Stimulated activated CD4-positive, alpha-beta T cell treated with anti-CD3 and anti-CD28 coated beads, Interleukin-1b, Interleukin-23, amount 100 ng/mL, for 1 hour (primary cell): ENCODE measurements at places on chromosomes 6 and 20.
A peak's percentile ranks its signal among the peaks of the same experiment; 100 is the strongest.

GRCh38 chr20:53529658-53530057 is 64.0 kb downstream of the ZNF217 start:
- DNase-seq, result no peak

- DNase-seq, result no peak
Observed at GRCh38 chr20:44618318-44618731, 33.2 kb downstream of the ADA start.

- DNase-seq, result no peak
Observed at GRCh38 chr20:63053432-63054102, 46.8 kb upstream of the BHLHE23 start.

- DNase-seq, result no peak
Observed at GRCh38 chr6:168706471-168707177, 265.6 kb downstream of the SMOC2 start.

- DNase-seq, result no peak
Observed at GRCh38 chr20:50467174-50467573, 43.0 kb upstream of the PTPN1 start.

DNA sequence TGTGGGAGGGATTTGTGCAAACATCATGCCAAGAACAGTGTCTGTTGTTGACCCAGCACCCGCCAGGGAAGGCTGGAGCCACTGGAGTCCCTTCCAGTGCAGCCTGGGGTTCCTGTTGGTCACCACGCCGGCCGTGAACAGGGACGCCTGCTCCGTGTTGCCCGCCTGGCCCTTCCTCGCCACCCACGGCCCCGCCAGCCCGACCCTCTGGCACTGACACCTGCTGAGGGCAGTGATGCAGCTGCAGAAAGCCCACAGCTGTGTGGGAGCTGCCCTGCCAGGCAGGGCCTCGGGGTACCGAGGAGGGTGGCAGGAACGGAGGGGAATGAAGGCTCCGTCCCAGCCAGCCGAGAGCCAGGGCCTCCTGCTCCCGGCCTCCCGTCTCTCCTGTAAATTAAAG is 75.5 kb upstream of the SLCO4A1 start:
- DNase-seq, result no peak

- DNase-seq, result peak; percentile 71
Observed at GRCh38 chr6:11172501-11173327, 59.8 kb downstream of the NEDD9 start.

DNA sequence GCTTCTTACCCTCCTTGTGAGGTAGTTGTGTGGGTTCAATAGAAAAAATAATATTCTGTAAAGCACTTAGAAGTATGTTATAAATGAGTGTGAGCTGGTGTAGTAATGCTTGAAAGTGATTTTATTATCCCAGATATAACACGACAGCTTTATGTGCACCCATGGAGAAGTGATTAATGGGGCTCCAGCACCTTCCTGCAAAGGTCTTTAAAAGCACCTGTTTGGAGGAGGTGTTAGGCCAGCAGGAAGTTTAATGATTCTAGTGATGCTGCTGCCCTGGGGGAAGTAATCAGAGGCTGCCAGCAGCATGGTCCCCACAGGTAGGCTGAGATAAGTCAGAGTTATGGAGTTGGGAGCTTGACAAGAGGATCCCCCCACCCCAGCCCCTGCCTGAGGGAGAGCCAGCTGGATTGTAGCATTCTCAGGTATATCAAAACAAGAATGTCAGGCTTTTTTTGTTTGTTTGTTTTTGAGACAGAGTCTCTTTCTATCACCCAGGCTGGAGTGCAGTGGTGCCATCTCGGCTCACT is 166.3 kb downstream of the PHACTR1 start:
- no peak for DNase-seq

DNA sequence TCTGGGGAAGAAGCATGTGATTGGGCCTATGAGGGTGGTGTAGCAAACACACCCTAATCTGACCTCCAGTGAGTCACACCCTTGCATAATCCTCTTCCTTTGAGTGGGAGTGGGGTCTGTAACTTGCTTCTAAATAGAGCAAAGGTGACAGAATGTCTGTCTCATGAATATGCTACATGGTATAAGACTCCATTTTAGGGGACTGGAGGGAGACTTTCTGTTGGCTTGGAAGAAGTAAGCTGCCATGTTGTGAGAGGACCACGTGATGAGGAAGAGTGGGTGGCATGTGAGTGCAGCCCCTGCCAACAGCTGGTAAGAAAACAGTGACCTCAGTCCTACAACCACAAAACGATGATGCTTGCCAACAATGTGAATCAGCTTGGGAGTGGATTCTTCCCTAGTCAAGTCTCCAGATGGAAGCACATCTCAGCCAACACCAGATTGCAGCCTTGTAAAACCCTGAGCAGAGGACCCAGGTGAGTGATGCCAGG is 3.7 kb downstream of the AK9 start:
- DNase-seq, result no peak

DNA sequence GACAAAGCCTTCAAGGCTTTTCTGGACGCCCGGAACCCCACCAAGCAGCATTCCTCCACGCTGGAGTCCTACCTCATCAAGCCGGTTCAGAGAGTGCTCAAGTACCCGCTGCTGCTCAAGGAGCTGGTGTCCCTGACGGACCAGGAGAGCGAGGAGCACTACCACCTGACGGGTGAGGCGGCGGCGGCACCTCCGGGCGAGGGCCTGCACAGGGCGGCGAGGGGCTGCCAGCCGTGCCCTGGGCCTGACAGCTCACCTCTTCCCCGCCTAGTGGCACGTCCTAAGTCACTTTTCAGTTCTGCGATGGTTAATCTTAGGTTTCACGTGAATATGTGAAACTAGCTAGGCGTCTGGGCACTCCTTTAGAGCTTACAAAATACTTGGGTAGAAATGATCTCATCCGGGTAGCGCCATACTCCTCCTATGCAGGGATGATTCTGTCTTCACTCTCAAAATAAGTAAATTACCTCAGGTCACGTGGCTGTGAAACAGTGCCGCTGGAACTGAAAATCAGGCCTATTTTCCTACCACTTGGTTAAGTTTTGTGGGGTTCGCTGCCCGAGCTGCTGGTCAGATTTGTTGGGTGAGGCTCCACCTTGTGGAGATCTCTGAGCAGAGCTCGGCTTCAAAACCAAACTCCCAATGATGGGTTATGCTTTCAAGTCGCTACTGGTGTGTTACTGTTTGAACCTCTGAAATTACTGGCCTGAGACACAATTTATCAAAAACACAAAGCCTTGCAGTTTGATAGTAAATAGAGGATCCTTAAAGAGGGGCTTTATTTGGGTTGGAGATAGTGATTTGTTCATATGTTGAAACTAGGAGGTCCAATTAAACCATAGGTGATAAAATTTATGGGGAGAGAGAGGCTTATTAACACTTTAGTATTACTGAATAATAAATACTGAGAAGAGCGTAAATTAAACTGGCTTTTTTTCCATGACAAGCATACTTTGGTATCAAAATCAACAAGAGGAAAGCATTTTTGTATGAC is 15.5 kb upstream of the CLDN20 start:
- DNase-seq, result no peak

GRCh38 chr6:6696867-6697531 is 108.5 kb downstream of the LY86 start:
- no peak for DNase-seq

DNA sequence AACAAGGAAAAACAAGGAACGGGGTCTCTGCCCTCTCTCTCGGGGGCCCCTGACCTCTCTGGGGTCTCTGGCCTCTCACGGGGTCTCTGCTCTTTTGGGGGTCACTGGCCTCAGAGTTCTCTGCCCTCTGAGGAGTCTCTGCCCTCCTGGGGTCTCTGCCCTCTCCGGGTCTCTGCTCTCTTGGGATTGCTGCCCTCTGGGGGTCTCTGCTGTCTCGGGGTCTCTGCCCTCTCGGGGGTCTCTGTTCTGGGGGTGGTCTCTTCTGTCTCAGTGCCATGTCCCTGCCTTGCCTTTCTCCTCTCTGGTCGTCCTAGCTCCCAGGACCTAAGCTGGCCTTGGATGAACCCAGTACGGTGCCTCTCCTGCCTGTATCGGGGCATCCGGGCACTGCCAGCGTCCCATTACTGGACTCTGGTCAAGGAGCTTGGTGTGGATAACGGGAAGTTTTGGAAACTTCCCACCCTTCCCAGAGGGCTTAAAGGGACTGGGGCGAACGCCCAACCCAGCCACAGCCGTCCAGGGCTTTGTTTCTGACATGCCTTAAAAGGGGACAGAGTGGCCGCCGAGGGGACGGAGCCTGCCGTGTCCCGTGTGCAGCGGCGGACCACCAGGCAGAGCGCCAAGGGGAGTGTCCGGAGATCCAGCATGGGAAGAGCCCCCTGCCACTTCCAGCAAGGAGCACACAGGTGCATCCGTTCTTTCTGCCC is 24.7 kb upstream of the MRGBP start:
- DNase-seq, result no peak

GRCh38 chr20:46549188-46549972 is 1.1 kb downstream of the OCSTAMP start:
- no peak for DNase-seq

DNA sequence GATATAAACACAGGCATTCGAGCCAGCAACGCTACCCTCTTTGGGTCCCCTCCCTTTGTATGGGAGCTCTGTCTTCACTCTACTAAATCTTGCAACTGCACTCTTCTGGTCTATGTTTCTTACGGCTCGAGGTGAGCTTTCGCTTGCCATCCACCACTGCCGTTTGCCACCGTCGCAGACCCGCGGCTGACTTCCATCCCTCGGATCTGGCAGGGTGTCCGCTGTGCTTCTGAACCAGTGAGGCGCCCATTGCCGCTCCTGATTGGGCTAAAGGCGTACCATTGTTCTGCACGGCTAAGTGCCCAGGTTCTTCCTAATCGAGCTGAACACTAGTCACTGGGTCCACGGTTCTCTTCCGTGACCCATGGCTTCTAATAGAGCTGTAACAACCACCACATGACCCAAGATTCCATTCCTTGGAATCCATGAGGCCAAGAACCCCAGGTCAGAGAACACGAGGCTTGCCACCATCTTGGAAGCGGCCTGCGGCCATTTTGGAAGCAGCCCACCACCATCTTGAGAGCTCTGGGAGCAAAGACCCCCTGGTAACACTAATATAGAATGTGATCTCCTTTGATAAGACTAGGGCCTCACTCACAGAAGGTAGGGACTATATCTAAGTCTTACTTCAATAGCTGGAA is 973 bp downstream of the UBD start:
- no peak for DNase-seq

GRCh38 chr20:63494420-63495166 is 4.3 kb downstream of the EEF1A2 start:
- DNase-seq, result no peak

- DNase-seq, result no peak
Observed at GRCh38 chr20:17634661-17635331, 47.2 kb downstream of the RRBP1 start.

- no peak for DNase-seq
Observed at GRCh38 chr6:2745246-2745645, 5.5 kb downstream of the MYLK4 start.

DNA sequence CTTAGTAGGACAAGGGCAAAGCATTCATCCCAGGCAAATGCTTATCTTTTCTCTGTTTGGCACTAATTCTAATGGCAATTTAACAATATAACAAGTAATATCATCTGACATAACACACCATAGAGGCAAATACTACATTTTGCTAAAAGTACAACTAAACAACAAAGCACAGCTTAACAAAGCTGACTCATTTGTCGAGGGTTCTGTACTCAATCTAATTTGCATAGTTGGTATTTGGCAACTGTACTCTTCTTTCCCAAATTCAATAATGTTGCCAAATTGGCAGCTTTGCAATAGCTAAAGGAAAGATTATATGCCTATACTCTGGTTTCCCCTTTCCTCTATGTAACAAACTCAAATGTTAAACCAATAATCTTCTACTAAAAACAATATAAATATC is 461.0 kb downstream of the PKHD1 start:
- no peak for DNase-seq

DNA sequence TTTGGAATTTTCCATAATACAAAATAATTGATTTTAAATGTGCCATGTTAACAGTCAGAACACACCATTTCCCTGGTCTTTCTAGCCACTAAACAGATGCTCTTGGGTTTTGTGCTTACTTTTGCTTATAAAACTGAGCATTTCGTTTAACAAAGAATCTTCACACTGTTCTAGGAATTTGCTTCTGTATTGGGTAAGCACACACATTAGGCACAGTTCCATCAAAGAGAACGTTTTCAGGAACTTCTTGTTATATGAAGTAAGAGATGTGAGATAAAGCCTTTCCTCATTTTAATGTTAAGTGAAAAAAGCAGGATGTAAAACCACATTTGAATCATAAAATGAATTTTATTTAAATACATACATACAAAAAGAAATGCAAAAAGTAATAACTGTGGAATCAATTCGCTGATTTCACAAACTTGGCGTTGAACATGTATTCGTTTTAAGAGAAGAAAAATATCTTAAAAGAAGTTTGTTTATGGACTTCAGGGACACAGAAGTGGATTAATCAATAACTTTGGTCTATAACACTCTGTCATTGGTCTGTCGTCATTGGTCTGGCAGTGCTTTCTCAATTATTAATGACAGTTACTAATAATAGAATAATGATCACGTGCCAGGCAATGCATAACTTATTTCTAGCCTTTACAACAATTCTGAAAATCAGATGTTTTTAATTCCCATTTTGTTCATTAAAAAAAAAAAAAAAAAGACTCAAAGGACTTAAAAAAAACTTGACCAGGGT is 199.9 kb upstream of the PRDM1 start:
- no peak for DNase-seq

DNA sequence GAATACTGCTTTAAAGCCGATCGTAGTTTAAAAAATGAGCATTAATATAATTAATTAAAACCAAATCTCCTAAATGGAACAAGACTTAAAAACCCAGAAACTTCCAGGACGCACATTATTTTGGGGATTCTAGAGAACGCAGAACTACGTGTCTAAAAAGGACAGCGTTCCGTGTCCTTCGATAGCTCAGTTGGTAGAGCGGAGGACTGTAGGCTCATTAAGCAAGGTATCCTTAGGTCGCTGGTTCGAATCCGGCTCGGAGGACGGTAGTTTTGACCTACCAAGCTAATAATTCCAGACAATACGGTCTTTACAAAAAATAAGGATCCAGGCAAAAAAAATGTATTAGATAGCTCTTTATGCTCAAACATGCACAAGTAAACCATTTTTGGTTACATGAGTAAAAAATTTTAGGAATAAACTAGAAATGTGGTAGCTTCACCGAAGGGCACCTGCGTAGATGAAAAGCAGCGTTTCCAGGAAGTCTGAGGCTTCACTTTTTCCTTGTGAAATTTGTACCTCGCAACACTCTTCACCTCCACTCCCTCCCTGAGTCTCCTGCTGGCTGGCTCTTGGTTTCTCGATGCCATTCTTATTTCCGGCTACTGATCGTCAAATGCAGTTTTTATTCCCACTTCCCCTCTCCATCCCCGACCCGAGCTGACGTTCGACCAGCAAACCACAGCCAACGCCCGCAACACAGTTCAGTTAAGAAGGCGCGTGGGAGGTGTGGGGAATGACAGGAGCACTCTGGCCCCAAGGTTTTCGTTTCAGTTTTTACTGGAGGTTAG is 19.6 kb upstream of the ABT1 start:
- DNase-seq, result no peak

DNA sequence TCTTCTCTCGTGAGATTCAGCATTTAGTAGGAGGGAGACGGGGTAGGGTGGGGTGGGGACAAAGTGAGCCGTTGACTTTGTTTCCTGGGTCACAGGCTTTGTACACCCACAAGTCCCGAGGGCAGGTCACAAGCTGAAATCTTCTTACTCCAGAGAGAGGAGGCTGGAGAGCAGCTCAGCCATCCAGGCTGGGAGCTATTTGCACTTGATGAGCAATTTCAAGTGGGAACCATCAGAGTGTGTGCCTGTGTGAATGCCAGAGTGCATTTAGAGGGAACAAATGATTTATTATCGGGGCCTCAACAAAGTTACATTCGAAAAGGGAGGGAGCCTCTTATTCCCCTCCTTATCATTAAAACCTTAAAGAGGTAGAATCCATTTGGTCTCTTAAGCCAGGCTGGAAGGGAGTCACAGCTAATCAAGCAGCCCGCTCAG is 155.7 kb upstream of the JARID2 start:
- no peak for DNase-seq
